ENCODE measurements at places on chromosomes 11 and 22.
A peak's percentile ranks its signal among the peaks of the same experiment; 100 is the strongest.

- no peak for DNase-seq
These were observed 47.7 kb downstream of the DKK3 start for GRCh38 chr11:11960687-11961086.

DNA sequence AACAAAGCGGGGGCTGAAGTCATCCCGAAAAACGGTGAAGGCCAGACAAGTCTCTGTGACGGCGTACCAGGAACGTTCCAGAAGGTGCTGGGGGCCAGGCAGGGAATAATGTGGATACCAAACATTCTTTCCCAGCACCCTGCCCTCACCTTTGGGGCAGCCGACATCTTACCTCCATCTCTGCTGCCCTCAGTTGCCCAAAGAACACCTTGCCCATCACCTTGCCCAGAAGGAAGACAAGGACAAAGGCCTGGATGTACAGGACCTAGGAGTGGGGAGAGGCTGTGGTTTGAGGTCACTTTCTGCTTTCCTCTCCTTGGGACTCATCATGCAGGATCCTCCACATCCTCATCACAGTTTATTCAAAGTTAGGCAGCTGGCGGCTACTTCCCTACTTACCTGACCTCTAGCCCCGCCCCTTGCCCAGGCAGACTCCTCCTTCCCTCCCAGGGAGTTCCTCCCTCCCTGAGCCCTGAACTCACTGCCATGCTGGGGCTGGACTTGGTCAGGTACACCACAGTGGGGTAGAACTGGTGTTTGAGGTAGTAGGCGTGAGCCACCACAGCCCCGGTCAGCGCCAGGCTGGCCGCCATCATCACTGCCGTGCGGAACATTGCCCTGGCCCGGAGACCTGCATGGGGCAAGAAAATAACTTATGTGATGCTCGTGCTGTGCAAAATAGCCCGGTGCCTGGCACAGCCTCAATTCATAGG is 1.2 kb downstream of the SYVN1 start:
- peak; percentile 76 for DNase-seq

DNA sequence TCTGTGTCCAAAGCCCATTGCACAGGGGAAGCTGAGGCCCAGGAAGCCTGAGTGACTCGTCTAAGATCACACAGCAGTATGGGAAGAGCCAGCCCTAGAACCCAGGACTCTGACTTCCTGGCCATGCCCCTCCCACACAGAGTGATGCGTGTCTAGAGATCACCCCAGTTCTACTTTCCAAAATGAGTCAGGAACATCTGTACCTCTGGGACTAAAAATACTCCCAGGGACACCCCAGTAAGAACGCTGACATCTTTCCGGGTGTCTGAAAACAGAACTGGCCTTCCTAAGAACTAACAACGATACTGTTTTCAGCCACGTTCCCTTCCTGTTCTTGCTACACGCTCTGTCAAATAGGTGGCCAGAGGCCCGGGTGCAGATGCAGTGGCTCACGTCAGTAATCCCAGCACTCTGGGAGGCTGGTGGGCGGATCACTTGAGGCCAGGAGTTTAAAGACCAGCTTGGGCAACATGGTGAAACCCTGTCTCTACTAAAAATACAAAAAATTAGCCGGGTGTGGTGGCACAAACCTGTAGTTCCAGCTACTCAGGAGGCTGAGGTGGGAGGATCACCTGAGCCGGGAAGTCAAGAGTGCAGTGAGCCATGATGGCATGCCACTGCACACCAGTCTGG is 21.7 kb upstream of the PDGFB start:
- DNase-seq = no peak

DNA sequence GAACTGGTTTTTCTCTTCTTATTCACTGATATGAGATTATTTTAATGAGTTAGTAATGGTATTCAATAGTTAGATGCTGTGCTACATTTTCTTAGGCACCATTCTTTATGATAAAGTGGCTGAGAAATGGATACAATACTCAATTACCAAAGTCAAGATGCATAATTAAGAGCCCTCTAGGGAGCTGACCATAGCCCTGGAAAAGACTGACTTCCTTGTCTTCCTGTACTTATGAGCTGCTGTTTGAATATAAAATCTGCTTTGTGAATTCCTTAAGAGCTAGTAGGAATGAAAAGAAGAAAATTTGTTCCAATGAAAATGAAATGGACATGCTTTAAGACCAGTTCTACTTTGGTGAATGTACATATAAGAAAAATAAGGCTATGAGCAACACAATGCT is 452.3 kb downstream of the KCNA4 start:
- DNase-seq = no peak

- no peak for DNase-seq
These were observed 32.5 kb downstream of the GNAZ start for GRCh38 chr22:23102776-23103175.

- DNase-seq = peak; percentile 77
These were observed 869 bp upstream of the EIF4ENIF1 start for GRCh38 chr22:31490496-31490925.

- DNase-seq = no peak
These were observed 29.5 kb downstream of the DGCR2 start for GRCh38 chr22:19092725-19093124.

GRCh38 chr11:3655547-3655946 is 10.6 kb downstream of the ART1 start:
- DNase-seq = no peak

- DNase-seq = no peak
These were observed 136.4 kb downstream of the BUD13 start for GRCh38 chr11:116636341-116636929.

GRCh38 chr11:121210445-121211080 is 82.0 kb upstream of the SC5D start:
- no peak for DNase-seq

DNA sequence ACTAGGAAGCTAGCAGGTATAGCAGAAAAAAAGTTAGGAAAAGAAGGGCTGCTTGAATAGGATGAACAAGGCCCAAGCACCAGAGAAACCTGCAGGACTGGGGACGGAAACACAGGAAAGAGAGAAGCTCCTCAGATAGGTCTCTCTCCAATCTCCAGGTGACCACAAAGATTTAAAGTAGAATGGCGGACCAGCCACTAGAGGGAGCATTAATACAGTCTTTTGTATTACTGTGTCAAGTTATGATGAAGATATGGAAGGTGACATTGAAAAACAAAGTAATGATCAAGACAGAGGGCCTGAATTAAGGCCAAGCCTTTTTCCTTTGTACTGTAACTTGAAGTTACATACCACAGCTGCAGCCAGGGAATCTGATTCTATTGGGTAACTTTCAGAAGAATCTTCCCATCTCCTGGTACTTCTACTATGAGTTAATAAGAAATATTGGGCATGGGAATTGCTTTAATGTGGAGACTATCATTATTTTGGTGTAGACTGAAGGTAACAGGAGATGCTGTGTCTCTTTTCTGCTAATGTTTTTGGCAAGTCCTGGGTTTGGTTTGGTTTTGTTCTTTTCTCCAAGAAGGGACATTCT is 33.8 kb downstream of the OR2AG2 start:
- DNase-seq = no peak

GRCh38 chr11:31089117-31089516 is 280.4 kb downstream of the DCDC1 start:
- DNase-seq = no peak

DNA sequence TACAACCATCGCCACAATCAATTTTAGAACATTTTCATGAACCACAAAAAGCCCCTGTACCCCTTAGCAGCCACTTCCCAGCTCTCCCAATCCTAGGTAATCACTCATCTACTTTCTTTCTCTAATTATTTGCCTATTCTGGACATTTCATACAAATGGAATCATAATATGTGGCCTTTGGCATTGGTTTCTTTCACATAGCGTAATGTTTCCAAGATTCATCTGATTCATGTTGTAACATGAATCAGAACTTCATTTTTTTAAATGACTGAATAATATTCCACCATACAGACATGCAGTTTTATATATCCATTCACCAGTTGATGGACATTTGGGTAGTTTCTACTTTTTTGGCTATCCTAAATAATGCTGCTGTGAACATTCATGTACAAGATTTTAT is 56.2 kb upstream of the RCN1 start:
- no peak for DNase-seq

DNA sequence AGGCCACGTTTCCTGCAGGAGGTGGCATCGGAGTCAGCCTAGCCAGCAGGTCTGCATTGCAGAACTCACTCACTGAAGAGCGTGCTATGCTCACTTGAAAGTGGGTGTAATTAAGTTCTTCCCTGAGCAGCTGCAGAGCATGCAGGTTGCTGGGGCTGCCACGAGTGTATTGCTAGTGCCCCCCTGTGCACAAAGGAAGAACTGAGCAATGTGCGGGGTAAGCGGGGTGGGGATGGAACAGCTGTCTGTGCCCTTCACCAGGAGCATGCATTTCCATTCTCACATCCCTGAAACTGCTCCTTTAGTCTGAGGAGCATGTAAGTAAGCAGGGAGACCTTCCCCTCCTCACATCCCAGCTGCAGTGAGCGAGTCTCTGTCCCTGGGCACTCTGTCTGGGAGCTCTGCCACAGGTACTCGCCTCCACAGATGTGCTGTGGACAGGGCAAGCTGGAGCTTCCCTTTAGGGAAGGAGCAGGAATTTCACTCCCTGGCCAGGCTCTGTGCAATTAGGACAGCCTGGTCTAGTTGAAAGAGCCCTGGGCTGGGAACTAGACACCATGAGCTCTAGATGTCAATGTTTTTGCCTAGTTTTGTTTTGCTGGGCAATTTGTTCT is 1031.8 kb downstream of the NTM start:
- DNase-seq = no peak

- DNase-seq = no peak
These were observed 26.5 kb downstream of the ABTB2 start for GRCh38 chr11:34331329-34331728.

GRCh38 chr11:128451652-128452470 is 135.5 kb downstream of the ETS1 start:
- DNase-seq = no peak

- DNase-seq = no peak
These were observed 2.8 kb upstream of the SIPA1 start for GRCh38 chr11:65634905-65635731.

GRCh38 chr11:32779136-32779535 is 15.3 kb downstream of the CCDC73 start:
- DNase-seq = no peak

- DNase-seq = no peak
These were observed 1593.1 kb upstream of the TENM4 start for GRCh38 chr11:81033779-81034540.

DNA sequence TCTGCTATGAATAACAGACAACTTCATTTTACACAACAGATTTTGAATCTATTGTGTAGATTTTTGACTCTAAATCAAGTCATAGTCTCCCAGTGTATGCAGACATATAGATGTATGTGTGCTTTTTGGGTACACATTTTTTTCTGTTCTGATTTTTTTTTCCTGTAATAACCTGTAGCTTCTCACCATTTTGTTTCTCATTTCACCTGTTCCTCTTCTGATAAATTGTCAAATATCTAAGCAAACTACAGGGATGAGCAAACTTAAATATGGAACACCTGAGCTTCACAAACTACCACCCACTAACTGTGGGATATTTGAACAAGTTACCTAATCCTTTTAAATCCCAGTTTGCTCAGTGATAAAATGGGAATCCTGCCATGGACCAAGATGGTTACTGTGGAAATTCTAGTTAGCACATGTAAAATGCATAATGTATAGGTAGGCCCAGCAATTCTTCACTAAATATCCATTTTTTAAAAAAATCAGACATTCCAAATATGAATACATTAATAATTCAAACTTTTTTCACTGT is 15.7 kb downstream of the LGR4 start:
- DNase-seq = no peak

GRCh38 chr11:37298173-37298572 is 700.1 kb upstream of the RAG2 start:
- DNase-seq = no peak

DNA sequence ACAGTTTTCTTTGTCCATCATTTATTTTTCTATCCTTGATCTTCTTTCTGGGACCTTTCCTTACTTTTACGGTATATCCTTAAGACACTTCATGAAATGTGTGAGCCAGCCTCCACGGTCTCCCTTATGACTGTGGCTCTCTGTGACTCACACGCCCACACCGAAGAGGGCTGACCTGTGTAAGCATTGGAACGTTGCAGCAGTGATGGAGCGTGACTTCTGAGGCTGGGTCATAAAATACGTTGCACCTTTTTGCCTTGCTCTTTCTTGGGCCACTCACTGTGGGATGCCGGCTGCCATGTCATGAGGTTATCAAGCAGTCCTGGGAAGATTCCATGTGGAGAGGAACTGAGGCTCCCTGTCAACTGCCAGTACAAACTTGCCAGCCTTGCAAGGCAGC is 96.3 kb upstream of the RAB1B start:
- no peak for DNase-seq

DNA sequence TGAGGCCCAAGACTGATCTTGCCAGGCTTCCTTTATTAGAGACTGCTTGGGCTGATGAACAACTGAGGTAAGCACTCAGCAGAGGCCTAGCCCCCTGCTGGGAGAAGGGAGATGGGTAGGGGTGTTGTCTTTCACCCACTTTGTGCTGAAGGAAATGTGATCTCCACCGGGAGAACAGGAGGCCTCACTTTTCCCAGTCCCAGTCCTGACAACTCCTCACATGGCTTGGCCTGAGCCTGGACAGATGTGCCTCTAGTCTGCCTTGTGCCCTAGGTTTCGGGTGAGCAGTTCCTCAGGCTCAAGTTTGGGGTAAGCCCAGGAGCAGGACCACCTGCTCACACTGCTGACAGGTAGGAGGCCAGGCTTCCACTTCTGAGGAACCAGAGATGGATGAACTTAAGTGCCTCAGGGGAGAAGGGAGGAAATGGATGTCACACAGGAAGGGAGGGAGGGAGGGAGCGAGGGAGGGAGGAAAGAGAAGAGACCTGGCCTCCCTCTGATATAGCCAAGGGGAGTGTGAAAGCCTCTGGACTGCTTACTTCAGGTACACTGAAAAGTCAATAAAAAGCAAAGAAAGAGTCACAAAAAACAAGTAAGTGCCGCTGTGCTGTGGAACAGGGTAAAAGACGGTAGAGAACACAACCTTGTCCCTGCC is 8.1 kb downstream of the CLPB start:
- no peak for DNase-seq

- DNase-seq = no peak
These were observed 59.1 kb upstream of the SLC22A12 start for GRCh38 chr11:64531906-64532312.

- DNase-seq = no peak
These were observed 60.9 kb downstream of the GRIA4 start for GRCh38 chr11:105670811-105671210.

- DNase-seq = no peak
These were observed 57.9 kb downstream of the DENND5A start for GRCh38 chr11:9207229-9207628.

DNA sequence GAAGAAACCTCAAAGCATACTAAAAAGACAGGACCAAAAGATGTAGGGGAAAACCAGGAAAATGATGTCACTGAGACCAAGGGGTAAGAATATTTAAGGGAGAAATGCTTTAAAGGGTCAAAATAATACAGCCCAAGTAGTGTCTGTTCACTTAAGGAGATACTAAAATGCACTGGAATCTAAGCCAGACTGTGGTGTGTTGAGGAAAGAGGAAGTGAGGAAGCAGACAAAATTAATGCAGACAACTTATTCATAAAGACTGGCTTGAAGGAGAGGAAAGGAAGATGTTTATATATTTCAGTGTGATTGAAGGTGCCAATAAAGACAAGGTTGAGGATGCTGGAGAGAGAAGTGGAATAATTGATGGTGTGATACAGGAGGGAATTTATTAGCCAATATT is 15.7 kb downstream of the ZNF215 start:
- DNase-seq = no peak

Measured in activated CD8-positive, alpha-beta memory T cell treated with anti-CD3 and anti-CD28 coated beads for 24 hours (primary cell).